ENCODE measurements at places on chromosomes 6 and 20.

GRCh38 chr6:167492100-167492449 lies 167.2 kb downstream of the TTLL2 start:
- no peaks in the 10 kb centered on the region for H3K36me3 ChIP-seq
- no peak overlapping the region for H3K4me3 ChIP-seq
- H3K4me1 ChIP-seq: peaks cover 8% of the 10 kb centered on the region
- H3K27me3 ChIP-seq: no peaks in the 10 kb centered on the region
- no peak for DNase-seq
- no peak overlapping the region for H3K27ac ChIP-seq

GRCh38 chr6:106053484-106054205 lies 32.5 kb upstream of the PRDM1 start:
- no peak for DNase-seq
- peaks cover 8% of the 10 kb centered on the region for H3K4me1 ChIP-seq
- no peaks in the 10 kb centered on the region for H3K36me3 ChIP-seq
- no peak overlapping the region for H3K4me3 ChIP-seq
- H3K27ac ChIP-seq: no peak overlapping the region

GRCh38 chr20:32278199-32278643 lies 770 bp downstream of the KIF3B start:
- peaks cover 4% of the 10 kb centered on the region for H3K4me1 ChIP-seq
- H3K4me3 ChIP-seq: peak overlapping the region; percentile 94
- no peaks in the 10 kb centered on the region for H3K36me3 ChIP-seq
- no peak overlapping the region for H3K27ac ChIP-seq
- DNase-seq: no peak

DNA sequence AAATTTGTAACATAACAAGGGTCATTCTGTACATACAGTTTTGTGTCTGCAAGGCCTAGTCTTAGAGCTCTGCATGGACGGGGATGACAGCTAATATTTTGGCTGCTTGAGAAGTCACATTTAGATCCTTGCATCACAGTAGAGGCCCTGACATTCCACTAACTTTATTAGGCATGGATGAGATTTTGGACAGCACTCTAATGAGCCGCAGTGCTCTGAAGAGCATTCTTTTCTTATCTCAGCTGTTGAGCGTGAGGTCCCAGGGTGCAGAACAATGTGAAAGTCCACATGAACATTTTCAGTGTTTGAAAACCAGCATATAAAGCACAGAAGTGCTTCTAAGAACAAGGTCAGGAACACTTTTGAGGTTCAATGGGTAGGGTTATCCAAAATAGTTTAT lies 58.9 kb downstream of the IPCEF1 start:
- H3K27ac ChIP-seq: peak overlapping the region; percentile 6
- peaks cover 7% of the 10 kb centered on the region for H3K4me1 ChIP-seq
- no peak for DNase-seq
- no peaks in the 10 kb centered on the region for H3K27me3 ChIP-seq
- H3K4me3 ChIP-seq: no peak overlapping the region
